Mesenchymal stem cell (in vitro differentiated cells and primary cell): ENCODE measurements at places on chromosomes 1 and 21.

- no peak for DNase-seq
Measured at GRCh38 chr1:228648647-228649383, 86.5 kb upstream of the RHOU start.

DNA sequence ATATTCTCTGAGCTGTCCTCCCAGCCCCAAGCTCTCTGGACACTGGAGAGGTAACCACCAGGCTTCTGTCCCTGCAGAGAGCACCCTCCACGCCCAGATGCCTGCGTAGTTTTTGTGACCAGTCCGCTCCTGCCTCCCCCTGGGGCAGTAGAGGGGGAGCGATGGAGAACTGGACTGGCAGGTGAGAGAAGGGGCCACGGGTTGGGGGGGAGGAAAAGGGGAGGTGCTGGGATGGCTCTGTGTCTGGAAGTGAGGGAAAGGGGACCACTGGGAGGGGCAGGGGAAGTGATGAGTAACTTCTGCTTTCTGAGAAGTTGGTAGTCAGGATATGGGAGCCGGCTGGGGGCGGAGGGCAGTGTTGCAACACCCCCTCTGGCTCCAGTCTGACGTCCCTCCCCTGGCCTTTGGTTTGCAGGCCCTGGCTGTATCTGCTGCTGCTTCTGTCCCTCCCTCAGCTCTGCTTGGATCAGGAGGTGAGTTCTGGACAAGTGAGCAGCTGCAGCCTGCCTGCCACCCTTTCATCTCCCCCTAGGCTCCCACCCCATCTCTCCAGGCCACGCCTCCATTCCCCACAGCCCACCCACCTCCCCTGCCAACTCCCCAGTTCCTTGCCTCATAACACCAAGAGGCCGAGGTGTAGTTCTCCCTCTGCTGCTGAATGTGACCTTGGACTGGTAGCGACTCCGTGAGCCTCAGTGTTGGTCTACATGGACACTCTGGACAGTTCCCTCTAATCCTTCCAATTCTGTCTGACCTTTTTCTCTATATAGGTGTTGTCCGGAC is 3.1 kb downstream of the ADAMTSL4 start:
- peak; percentile 95 for DNase-seq

- DNase-seq = peak; percentile 63
Measured at GRCh38 chr1:244796719-244797406, 38.6 kb upstream of the COX20 start.

DNA sequence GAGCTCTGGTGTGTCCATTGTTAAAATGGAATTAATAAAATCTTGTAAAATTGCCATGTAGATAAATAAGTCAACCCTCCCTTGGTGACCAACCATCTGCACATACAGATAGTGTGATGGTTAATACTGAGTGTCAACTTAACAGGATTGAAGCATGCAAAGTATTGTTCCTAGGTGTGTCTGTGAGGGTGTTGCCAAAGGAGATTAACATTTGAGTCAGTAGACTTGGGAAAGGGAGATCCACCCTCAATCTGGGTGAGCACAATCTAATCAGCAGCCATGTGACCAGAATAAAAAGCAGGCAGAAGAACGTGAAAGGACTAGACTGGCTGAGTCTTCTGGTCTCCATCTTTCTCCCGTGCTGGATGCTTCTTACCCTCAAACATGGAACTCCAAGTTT is 174.8 kb downstream of the LTN1 start:
- no peak for DNase-seq

DNA sequence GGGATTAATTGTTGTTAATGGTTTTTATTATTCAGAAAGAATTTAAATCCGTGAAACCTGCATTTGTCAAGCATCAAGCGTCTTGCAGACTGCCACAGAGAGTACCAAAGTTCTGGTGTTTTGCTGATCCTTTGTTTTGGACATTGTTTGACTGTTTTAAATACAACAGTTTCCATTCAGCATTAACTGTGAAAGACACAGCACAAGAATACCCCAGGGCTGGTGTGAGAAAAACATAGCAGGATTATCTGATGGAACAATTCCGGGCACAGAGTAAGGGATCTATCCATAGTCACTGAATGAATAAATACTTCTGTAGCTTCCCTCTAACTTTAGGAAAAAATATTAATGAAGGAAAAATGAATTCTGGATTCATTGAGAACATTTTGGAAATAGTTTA is 202.3 kb downstream of the LTN1 start:
- no peak for DNase-seq

GRCh38 chr1:118828038-118828437 is 160.1 kb downstream of the TBX15 start:
- no peak for DNase-seq

- DNase-seq = peak; percentile 27
Measured at GRCh38 chr1:100100202-100100601, 32.5 kb downstream of the SASS6 start.
